Uterus (tissue), 4 donors: ENCODE measurements at places on chromosomes 11 and 22. TPM values are rescaled to one million over a fixed set of nuclear protein-coding genes. Genes with fewer than 3 reads are reported as not detected.

NRIP3 gene
- total RNA-seq = 3.3 TPM

CRYBB3 gene
- not detected for total RNA-seq

APOBEC3G gene
- total RNA-seq = 5.9 TPM

SLC7A4 gene
- total RNA-seq = 7.9 TPM

PDGFB gene
- total RNA-seq = 4.7 TPM

PIWIL4 gene
- total RNA-seq = 8.0 TPM

C11orf97 gene
- not detected for total RNA-seq

PAMR1 gene
- total RNA-seq = 26.8 TPM

DUSP8 gene
- 21.7 TPM for total RNA-seq

DNA sequence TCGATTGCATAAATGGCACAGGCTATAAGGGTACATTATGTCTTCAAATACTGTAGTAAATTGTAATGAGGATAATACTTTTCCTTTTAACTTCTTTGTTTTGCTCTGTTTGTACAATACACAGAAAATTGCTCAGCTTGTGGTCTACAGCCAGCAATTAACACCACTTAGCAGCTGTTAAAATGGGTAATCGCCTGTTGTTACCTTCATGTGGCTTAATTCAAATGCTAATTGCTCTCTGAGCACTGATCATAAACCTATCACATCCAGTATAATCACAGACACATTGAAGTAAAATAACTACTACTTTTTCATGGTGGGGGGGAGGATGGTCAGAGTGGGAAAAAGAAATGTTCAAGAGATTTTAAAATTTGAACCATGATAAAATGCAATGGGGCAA lies 1164.1 kb upstream of the CNTN5 start:
- H3K4me1 ChIP-seq = no peaks in the 10 kb centered on the region
- H3K36me3 ChIP-seq = no peaks in the 10 kb centered on the region
- DNase-seq = no peak
- H3K27me3 ChIP-seq = no peaks in the 10 kb centered on the region

- H3K4me3 ChIP-seq = no peak overlapping the region
- peaks cover 3% of the 10 kb centered on the region for H3K4me1 ChIP-seq
- peak overlapping the region; percentile 62 for H3K27ac ChIP-seq
- no peak for DNase-seq
- H3K36me3 ChIP-seq = no peaks in the 10 kb centered on the region
- no peaks in the 10 kb centered on the region for H3K27me3 ChIP-seq
Measured at GRCh38 chr11:17406082-17406817, 17.8 kb upstream of the KCNJ11 start.

GRCh38 chr11:28690746-28691145 lies 582.6 kb downstream of the METTL15 start:
- no peak overlapping the region for H3K27ac ChIP-seq
- DNase-seq = no peak
- H3K36me3 ChIP-seq = no peaks in the 10 kb centered on the region
- no peaks in the 10 kb centered on the region for H3K27me3 ChIP-seq
- no peak overlapping the region for H3K4me3 ChIP-seq

- H3K27me3 ChIP-seq = no peaks in the 10 kb centered on the region
- H3K4me3 ChIP-seq = no peak overlapping the region
- no peak for DNase-seq
- no peak overlapping the region for H3K27ac ChIP-seq
Measured at GRCh38 chr11:9249252-9249651, 15.9 kb downstream of the DENND5A start.

DNA sequence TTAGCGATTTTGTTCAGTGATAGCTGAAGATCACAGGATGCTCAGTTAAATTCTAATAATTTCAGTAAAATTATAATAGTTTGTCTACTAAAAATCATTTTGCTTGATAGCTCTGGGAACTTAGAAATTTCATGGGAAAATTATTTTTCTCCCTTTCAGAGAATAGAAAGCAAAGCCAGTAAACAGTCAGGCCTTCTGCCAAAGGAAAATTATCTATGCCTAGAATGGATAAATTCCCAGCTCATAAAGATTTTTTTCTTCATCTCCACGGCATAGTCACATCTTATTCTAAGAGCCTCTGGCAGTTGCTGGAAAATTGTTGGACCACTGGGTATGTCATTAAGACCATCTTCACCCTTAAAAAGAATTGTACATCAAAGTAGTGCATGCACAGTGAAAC lies 169.6 kb upstream of the ANO3 start:
- H3K27me3 ChIP-seq = no peaks in the 10 kb centered on the region
- H3K4me3 ChIP-seq = no peak overlapping the region

DNA sequence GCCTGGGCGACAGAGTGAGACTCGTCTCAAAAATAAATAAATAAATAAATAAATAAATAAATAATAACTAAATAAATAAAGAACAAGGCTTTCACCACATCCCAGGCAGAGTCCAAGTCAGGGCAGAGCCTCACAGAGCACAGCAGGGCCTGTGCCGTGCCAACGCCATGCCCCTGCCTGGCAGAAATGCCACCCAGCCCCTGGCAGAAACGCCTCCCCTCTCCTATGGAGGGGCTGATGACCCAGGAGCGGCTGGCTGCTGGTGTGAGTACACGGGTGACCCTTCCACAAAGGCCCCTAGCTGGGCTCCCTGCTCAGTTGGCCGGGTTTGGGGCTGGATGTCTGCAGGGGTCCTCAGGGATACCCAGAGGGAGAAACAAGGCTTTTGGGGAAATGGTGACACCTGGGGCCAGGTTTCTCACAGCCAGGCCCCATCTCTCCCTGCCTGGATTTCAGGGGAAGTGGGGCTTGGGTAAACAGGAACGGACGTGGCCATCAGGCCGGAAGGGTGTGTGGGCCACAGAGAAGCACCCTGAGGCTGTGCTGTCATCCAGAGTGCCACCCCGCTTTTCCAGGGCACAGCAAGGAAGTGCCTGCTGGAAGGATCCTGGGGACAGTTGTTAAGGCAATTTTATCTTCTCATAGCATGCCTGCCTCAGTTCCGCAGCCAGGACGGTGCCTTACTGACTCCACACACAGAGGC lies 5.1 kb downstream of the BID start:
- no peaks in the 10 kb centered on the region for H3K4me1 ChIP-seq
- no peaks in the 10 kb centered on the region for H3K27me3 ChIP-seq
- no peak for DNase-seq
- H3K4me3 ChIP-seq = no peak overlapping the region
- no peak overlapping the region for H3K27ac ChIP-seq

GRCh38 chr22:21074102-21074715 lies 28.5 kb downstream of the LRRC74B start:
- no peak for DNase-seq
- no peaks in the 10 kb centered on the region for H3K27me3 ChIP-seq
- H3K36me3 ChIP-seq = no peaks in the 10 kb centered on the region
- H3K4me3 ChIP-seq = no peak overlapping the region

GRCh38 chr22:17733466-17733865 lies 40.8 kb downstream of the BID start:
- H3K36me3 ChIP-seq = no peaks in the 10 kb centered on the region
- no peaks in the 10 kb centered on the region for H3K27me3 ChIP-seq
- H3K27ac ChIP-seq = no peak overlapping the region
- DNase-seq = no peak

GRCh38 chr11:119776031-119776636 lies 47.1 kb upstream of the NECTIN1 start:
- no peaks in the 10 kb centered on the region for H3K36me3 ChIP-seq
- no peak for DNase-seq
- H3K27ac ChIP-seq = no peak overlapping the region

DNA sequence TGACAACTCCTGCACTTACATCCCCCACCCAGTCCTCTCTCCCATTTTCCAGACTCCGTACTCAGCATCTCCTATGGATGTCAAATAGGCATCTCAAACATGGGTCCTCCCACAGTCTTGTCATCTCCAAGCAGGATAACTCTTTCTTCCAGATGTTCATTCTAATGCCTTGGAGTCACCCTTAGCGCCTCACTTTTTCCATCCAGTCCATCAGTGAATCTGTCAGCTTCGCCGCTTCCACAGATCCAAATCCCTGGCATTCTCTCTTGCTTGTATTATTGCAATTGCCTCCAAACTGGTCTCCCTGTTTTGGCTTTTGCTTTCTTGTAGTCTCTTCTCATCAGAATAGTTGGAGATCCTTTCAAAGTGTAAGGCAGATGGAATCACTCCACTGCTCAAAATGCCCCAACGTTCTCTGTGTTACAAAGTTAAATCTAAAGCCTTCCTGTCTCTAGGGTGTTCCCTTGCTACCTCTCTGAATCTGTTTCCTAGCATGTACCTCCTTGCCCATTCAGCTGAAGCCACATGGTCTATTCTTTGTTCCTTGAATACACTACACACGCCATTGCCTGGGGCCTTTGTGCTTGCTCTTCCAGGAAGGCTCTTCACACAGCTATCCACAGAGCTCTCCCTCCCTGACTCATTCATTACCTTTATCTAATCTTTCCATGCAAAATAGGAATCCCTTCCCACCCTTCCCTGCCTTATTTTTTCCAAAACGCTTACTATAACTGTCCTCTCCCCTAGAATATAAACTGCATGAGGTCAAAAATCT lies 64.8 kb downstream of the UBASH3B start:
- no peak overlapping the region for H3K4me3 ChIP-seq
- H3K4me1 ChIP-seq = no peaks in the 10 kb centered on the region
- no peaks in the 10 kb centered on the region for H3K36me3 ChIP-seq
- H3K27me3 ChIP-seq = no peaks in the 10 kb centered on the region
- no peak for DNase-seq

GRCh38 chr22:24190159-24190540 lies 8.9 kb downstream of the SUSD2 start:
- no peak overlapping the region for H3K4me3 ChIP-seq
- no peak overlapping the region for H3K27ac ChIP-seq
- no peaks in the 10 kb centered on the region for H3K36me3 ChIP-seq
- H3K27me3 ChIP-seq = no peaks in the 10 kb centered on the region

GRCh38 chr22:40855071-40855978 lies 1.1 kb downstream of the ST13 start:
- H3K27ac ChIP-seq = peak overlapping the region; percentile 96
- H3K4me3 ChIP-seq = peak overlapping the region; percentile 99
- no peaks in the 10 kb centered on the region for H3K36me3 ChIP-seq
- DNase-seq = peak; percentile 30
- H3K27me3 ChIP-seq = no peaks in the 10 kb centered on the region

DNA sequence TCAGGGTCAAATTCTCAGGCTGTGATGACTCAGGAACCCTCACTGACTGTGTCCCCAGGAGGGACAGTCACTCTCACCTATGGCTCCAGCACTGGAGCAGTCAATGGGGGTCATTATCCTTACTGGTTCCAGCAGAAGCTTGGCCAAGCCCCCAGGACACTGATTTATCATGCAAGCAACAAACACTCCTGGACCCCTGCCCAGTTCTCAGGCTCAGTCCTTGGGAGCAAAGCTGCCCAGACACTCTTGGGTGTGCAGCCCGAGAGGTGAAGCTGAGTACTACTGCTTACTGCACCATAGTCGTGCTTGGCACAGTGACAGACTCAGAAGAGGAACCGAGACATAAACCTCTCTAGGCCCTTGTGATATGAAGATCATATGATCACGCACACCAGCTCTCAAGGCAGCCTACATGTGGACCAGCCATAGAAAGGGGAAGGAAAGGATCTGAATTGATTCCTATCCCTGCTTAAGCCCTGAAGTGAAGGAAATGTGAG lies 58.2 kb downstream of the ZNF280B start:
- H3K27ac ChIP-seq = no peak overlapping the region
- H3K36me3 ChIP-seq = no peaks in the 10 kb centered on the region
- H3K4me3 ChIP-seq = no peak overlapping the region
- H3K27me3 ChIP-seq = no peaks in the 10 kb centered on the region
- no peaks in the 10 kb centered on the region for H3K4me1 ChIP-seq

DNA sequence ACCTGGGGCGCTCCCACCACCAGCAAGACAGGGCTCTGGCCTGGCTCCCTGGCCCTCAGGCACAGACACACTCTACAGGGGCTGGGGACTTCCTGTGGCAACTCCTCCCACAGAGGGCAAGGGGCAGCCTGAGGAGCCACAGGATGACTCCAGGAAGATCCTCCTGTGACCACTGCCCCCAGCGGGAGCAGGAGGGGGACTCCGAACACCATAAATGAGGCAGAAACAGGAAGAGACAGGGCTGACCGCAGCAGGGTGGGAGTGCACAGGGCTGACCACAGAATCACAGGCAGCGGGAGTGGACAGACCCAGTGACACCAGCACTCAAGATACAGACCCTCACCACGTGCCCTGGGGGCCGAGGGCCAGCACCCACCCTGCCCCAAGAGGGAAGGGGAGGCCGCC lies 10.8 kb downstream of the ARAP1 start:
- no peak overlapping the region for H3K4me3 ChIP-seq
- no peaks in the 10 kb centered on the region for H3K4me1 ChIP-seq
- H3K36me3 ChIP-seq = no peaks in the 10 kb centered on the region
- DNase-seq = no peak
- no peaks in the 10 kb centered on the region for H3K27me3 ChIP-seq

DNA sequence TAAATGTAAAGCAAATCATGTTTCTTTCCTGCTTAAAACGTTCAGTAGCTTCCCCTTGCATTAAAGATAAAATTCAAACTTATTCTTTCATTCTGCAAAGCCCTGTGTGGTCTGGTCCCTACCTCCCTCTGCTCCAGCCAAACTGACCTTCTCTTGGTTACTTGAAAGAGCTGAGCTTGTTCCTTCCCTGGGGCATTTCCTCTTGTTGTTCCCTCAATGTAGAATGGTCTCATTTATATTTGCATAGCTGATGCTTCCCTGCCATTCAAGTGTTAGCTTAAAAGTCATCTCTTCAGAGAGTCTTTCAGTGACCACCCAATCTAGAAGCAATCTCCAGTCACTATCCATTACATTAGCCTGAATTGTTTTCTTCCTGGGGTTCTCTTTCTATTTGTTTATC lies 1618.5 kb upstream of the TENM4 start:
- no peaks in the 10 kb centered on the region for H3K36me3 ChIP-seq
- H3K27ac ChIP-seq = no peak overlapping the region
- DNase-seq = no peak
- H3K4me3 ChIP-seq = no peak overlapping the region

DNA sequence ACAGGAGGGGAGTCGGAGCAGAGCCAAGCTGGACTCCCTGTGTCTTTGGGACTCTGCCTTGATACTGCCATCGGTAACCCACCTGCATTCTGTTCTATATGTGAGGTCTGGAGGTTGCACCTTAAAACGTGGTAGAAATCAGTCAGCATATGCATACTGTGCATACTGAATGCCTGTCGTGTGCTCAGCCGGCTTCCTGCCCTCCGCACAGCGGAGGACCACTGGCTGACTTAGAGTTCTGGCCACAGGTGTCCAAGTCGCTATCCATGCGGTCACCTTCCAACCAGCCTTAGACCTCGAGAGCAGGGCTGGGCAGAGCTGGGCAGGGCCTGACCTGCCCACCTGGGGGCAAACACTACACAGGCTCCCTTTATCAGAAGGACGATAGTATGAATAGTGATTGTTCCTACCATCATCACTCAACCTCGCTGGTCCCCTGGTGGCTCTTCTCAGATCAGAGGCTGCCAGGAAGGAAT lies 3.8 kb downstream of the TBC1D10C start:
- H3K27me3 ChIP-seq = peaks cover 20% of the 10 kb centered on the region
- no peaks in the 10 kb centered on the region for H3K36me3 ChIP-seq
- no peak overlapping the region for H3K27ac ChIP-seq
- no peaks in the 10 kb centered on the region for H3K4me1 ChIP-seq
- H3K4me3 ChIP-seq = no peak overlapping the region
- no peak for DNase-seq

- no peak overlapping the region for H3K4me3 ChIP-seq
- H3K4me1 ChIP-seq = no peaks in the 10 kb centered on the region
- H3K27me3 ChIP-seq = no peaks in the 10 kb centered on the region
- no peak overlapping the region for H3K27ac ChIP-seq
- no peak for DNase-seq
Measured at GRCh38 chr22:49284056-49284784, 543.5 kb downstream of the BRD1 start.

- DNase-seq = peak; percentile 69
- H3K4me1 ChIP-seq = no peaks in the 10 kb centered on the region
- no peak overlapping the region for H3K27ac ChIP-seq
Measured at GRCh38 chr22:44625981-44626687, 75.9 kb upstream of the PRR5 start.
